ENCODE measurements at places on chromosomes 1 and 21.

GRCh38 chr1:114668784-114669561, 876 bp downstream of the DENND2C start:
- no peak for DNase-seq

DNA sequence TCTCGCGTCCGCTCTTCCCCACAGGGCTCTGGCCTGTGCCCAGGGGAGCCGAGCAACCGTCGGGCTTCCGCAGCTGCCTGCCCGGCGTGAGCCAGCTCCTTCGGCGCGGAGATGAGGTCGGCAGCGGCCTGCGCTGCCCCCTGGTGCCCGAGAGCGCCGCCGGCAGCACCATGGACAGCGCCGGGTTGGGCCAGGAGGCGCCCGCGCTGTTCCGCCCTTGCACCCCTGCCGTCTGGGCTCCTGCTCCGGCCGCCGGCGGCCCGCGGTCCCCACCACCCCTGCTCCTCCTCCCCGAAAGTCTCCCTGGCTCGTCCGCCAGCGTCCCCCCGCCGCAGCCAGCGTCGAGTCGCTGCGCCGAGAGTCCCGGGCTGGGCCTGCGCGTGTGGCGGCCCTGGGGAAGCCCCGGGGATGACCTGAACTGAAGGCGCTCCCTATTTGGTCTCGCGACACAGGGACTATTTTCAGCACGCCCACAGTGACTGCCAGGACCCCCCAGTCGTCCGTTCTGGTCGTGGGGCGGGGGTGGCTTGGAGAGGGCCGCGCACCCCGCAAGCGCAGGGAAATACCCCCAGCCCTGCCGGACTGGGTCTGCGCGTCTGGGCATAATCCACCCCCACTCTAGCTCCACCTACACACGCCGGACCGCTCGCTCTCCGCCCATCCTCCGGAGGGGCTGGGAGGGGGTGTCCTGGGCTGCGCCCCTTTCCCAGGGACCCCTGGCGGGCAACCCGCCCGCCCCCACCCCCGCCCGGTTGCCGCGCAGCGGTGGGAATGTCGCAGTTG, 1.3 kb downstream of the HES3 start:
- peak; percentile 50 for DNase-seq

- no peak for DNase-seq
Observed at GRCh38 chr21:45019076-45019886, 55.1 kb upstream of the ADARB1 start.

GRCh38 chr1:8318436-8318835, 522 bp downstream of the SLC45A1 start:
- DNase-seq, result no peak

All from RCC 7860 (cell line).